ENCODE measurements at places on chromosomes 2 and 18.

- DNase-seq: no peak
Observed at GRCh38 chr2:136195226-136195625, 77.3 kb upstream of the CXCR4 start.

DNA sequence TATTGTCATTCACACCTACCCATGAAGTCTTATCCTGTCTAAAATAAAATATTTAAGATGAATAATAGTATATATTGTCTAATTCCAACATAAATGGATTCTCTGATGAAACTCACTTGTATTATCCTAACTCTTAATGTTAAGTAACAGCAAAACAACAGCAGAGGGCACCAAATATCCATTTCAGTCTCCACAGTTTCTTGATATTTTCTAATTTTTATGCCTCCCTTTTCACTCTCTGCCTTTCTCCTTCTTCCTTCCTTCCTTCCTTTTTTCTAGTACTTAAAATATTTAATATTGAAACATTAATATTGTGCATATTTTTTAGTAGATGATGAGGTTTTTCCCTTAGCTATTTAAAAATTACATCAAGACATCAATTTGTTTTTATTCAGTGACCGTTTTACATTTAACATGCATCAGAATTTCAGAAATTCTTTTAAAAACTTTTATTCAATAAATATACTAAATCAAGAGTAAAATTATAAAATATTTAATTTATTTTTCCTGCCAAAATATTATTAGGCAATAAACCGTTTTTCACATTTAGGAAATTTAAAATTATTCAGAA is 97.6 kb downstream of the WDR7 start:
- DNase-seq: no peak

- no peak for DNase-seq
Observed at GRCh38 chr2:236342951-236343350, 78.7 kb upstream of the ASB18 start.

- no peak for DNase-seq
Observed at GRCh38 chr2:136362676-136363390, 244.9 kb upstream of the CXCR4 start.

- DNase-seq: no peak
Observed at GRCh38 chr2:287911-288757, at the start of gene ALKAL2. TSS of gene ALKAL2 (minus strand) at chr2:288091. CDS start at chr2:287835, 256 bp downstream.

DNA sequence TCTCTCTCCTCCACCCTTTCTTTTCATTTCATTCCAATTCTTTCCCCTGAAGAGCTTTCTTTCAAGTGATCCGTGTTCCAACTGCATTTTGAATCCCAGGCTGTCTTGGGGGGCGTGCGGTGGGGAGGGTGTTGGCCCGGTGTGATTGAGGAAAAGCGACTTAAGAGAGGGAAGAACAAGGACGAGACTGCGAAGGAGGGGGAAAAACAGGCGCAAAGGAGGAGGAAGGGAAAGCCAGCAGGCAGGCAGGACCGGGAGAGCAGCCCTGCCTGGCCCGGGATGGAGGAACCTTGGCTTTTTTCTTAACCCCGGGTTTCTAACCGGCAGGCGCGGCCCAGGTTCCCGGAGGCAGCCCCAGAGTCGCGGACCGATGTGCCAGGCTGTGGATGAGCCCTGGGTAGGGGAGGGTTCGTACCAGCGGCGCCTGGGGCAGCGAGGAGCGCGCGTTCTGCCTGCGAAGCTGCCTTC is 1.3 kb downstream of the ADCYAP1 start:
- DNase-seq: no peak

GRCh38 chr18:55546851-55547704 is 40.9 kb downstream of the TCF4 start:
- DNase-seq: peak; percentile 55

DNA sequence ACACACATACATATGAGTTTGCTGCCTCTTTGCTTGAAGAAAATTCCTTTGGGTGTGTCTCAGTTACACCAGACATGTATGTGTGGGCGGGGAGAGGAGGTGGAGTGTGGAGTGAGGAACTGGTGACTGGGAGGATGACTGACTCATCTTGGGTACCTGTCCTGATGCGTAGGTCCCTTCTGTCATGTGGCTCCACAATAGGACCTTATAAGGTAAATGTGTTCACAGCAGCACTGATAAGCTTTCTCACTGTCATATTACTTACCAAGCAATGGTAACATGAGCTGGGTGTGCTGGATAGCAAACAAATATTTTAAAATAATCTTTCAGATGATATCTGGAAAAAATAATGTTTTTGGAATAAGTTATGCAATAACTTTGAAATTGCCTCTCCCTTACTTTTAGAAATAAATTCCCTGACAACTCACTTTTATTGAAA is 45.1 kb downstream of the SLC9A2 start:
- DNase-seq: no peak

GRCh38 chr2:234763002-234763873 is 188.6 kb upstream of the SH3BP4 start:
- peak; percentile 51 for DNase-seq

DNA sequence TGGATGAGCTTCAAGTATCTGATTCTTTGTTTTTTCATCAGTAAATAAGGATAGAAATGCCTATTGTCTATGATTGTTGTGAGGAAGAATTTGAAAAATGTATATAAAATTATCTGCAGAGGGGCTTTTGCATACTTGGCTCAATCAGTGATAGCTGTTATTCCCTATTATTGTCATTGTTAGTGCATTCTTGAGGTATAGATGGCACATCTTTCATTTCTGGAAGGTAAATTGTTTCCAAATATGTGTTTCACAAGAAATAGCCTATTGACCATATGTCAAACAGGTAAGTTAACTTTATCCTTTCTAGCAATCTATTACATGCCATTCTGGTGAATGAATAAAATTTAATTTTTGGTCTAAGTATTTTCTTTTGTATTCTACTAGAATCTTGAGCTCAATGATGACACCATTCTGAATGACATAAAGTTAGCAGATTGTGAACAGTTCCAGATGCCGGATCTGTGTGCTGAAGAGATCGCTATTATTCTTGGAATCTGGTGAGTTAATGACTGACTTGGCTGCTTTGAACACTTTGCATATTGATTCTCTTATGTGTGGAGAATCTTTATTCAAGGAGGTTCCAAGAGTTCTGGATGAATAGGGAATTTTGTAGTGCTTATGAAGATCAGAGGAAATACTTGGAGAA is 44.2 kb downstream of the TTC27 start:
- no peak for DNase-seq

- DNase-seq: peak; percentile 65
Observed at GRCh38 chr2:30239308-30239985, 8.1 kb downstream of the LBH start.

- no peak for DNase-seq
Observed at GRCh38 chr2:119333360-119333759, 33.3 kb downstream of the C2orf76 start.
